ENCODE measurements at places on chromosomes 4 and X.

DNA sequence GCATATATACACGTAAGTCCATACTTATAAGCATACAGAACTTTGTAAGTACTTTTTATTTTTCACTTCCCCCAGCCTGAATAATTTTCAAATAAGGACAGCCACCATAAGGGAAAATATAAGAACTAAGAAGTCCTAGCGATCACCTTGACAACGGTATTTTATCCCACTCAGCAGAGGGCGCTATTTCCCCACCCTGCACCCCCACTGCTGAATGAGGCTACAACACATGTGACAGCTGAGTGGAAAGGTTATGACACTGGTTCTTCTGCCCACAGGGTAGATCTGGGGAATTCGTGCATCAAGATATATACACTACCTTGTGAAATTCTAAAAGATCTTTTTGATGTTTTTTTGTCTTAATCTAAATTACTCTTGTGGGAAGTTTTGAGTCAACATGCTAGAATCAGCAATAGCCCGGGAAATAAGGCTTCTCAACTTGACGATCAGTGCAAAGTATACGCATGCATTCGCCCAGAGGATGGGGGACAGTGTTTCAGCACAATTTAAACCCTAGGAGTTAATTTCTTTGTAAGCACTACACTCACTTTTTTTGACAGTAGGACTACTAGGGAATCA lies 151.5 kb downstream of the CORIN start:
- DNase-seq = no peak

DNA sequence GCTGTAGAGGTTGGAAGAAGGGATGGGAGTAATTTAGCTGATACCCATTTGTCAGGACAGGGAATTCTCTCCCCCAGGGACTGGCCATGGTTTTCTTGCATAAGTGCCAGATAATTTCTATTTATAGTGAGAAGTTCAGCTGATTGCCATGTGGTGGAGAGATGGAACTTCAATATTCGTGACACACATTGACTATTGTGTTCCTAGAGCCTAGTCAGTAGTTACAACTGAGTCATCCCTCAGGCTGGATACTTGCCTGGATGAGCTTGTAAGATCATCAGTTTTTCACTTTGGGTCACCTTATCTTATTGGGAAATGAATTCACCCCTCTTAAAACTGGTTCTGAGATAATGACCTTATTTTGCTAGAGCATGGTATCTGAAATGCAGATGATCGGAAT lies 32.2 kb downstream of the CFAP299 start:
- no peak for DNase-seq

DNA sequence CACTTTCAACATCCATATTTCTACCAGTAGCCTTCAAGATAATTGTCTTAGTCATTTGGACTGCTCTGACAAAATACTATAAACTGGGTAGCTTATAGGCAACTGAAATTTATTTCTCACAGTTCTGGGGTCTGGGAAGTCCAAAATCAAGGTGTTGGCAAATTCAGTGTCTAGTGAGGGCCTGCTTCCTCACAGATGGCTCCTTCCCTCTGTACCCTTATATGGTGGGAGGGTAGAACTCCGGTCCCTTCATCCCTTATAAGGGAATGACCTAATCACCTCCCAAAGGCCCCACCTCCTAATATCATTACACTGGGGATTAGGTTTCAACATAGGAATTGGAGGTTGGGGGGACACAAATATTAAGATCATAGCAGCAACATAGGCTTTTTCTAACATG lies 7.4 kb upstream of the TBC1D25 start:
- DNase-seq = no peak

- DNase-seq = no peak
Measured at GRCh38 chr4:20122198-20122988, 129.3 kb upstream of the SLIT2 start.

DNA sequence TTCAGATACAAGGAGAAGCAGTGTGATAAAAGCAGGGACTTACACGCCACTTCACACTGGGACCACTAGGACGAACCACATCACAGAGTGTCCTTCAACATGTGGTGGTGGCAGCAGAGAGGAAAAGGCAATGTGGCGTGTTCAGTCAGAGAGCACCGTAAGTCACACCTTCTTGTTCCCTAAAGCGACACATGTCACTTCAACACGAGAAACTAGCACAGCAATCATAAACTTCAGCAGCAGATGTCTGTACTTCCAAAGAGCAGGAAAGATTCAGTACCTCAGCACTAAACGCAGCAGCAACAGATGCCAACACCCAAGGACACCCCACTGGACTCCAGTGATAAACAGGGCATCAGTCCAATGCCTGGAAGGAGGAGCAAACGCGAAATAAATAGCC lies 96.7 kb downstream of the AREG start:
- no peak for DNase-seq

- no peak for DNase-seq
Measured at GRCh38 chr4:22515888-22516541, at the start of gene ADGRA3. ADGRA3 (minus strand) TSS chr4:22516066; CDS start chr4:22515784, 282 bp downstream.

DNA sequence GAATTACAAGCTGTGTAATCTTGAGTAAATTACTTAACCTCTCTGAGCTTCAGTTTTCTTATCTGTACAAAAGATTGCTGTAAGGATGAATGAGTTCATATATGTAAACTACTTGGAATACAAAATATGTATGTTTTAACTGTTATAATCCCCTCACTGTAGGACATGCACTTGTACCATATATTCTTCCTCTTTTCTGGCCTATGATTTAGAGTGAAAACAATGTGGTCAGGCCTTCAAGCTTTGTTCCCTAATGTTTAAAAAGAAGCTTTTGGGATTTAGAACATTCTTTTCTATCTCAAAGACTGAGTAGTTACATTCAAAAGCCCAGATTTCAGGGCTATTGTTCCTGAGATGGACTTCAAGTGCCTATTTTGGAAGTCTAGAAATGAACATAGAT lies 26.7 kb upstream of the GPRIN3 start:
- DNase-seq = no peak

DNA sequence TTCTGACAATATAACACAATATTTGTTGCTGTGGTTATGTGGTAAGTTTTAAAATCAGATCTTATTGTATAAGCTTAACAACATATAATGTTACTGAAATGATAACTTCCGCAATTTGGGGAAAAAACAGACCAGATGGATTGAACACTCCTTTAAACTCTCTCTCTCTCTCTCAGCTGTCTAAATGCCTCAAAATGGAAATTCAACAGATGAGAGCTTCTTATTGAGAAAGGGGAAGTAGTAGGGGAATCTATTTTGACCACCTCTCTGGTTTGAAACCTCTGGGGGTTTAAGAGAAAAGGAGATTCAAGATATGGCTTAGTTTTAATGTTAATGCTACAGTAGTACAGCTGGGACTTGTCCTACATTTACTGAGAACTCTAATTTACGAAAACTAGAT lies 40.3 kb downstream of the DMD start:
- DNase-seq = no peak

- no peak for DNase-seq
Measured at GRCh38 chr4:168886351-168886750, 123.7 kb downstream of the CBR4 start.

- DNase-seq = no peak
Measured at GRCh38 chrX:46574774-46575381, 1.3 kb downstream of the CHST7 start.

GRCh38 chr4:165489786-165490185 lies 111.0 kb downstream of the CPE start:
- DNase-seq = no peak

GRCh38 chr4:85446141-85446861 lies 28.6 kb upstream of the ARHGAP24 start:
- no peak for DNase-seq

DNA sequence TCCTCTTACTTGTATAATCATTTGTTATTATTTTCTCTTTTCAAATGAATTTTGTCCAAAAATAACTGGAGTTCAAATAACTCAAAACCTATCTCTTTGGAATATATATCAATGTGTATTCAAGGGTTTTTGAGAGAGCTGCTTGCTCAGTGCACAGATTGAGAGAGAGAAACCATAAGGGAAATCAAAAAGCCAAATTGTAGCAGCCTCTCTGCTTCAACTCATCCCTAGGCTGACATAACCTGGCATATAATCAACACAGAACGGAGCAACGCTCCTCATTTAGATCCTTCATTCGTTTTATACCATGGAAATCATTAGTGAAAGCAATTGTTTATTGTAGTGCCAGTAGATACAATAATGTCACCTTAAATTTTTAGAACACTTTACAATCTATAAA lies 1.8 kb upstream of the GPM6A start:
- DNase-seq = no peak

DNA sequence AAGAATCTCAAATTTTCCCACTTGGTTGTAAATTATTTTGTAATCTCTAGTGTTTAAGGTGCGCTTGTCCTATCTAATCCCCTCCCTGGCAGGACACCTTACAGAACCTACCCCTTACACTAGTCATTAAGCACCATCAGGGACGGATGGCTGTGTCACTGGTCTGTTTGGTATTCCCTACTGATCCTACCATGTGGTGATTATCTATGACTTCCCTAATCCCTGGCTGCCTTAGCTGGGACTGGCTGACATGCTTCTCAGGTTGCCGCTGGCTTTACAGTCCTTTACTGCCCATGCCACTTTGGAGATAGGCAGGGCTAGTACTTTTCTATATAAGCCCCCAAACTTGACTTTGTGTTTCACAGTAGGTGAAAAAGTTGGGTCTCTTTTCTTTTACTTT lies 58.6 kb downstream of the ELOVL6 start:
- no peak for DNase-seq
